Hematopoietic multipotent progenitor cell (in vitro differentiated cells): ENCODE measurements at places on chromosomes 5 and 9. TPM values are rescaled to one million over a fixed set of nuclear protein-coding genes. Genes with fewer than 3 reads are reported as not detected.

The KIF3A gene
- 1.1 TPM for total RNA-seq

The NDST1 gene
- total RNA-seq: 12.9 TPM

The CNTFR gene
- not detected for total RNA-seq

The ATP10B gene
- not detected for total RNA-seq

The LHFPL2 gene
- total RNA-seq: 19.7 TPM

The LNPEP gene
- total RNA-seq: 36.1 TPM

The ADRB2 gene
- 3.0 TPM for total RNA-seq

The MED10 gene
- 8.6 TPM for total RNA-seq

The PCDHGB2 gene
- total RNA-seq: 2.4 TPM

The IL4 gene
- not detected for total RNA-seq

The ORM2 gene
- not detected for total RNA-seq

The PCDHA12 gene
- total RNA-seq: under 0.01 TPM

The FOXE1 gene
- total RNA-seq: not detected

The MUSK gene
- not detected for total RNA-seq

The TRAF2 gene
- total RNA-seq: 20.5 TPM

The TSSK1B gene
- not detected for total RNA-seq

The FNIP1 gene
- 45.8 TPM for total RNA-seq

The ZNG1C gene
- total RNA-seq: 8.6 TPM

The SPRY4 gene
- 1.3 TPM for total RNA-seq

The PCDHGA11 gene
- total RNA-seq: 1.3 TPM

The FOXD4L3 gene
- total RNA-seq: under 0.01 TPM

The SPATA31E1 gene
- total RNA-seq: not detected

The CDC25C gene
- 0.81 TPM for total RNA-seq

The CER1 gene
- under 0.01 TPM for total RNA-seq

The SH3RF2 gene
- under 0.01 TPM for total RNA-seq

The TMEM232 gene
- total RNA-seq: 1.9 TPM

The SKP1 gene
- 40.7 TPM for total RNA-seq

The TOMM5 gene
- total RNA-seq: 49.0 TPM

The C5orf47 gene
- not detected for total RNA-seq

The GAS1 gene
- total RNA-seq: 0.27 TPM

The OTP gene
- under 0.01 TPM for total RNA-seq

The RLN2 gene
- total RNA-seq: 0.54 TPM

The RNF183 gene
- under 0.01 TPM for total RNA-seq

The CTSV gene
- total RNA-seq: under 0.01 TPM

The RETREG1 gene
- total RNA-seq: 6.2 TPM

The GAPT gene
- total RNA-seq: 24.5 TPM

The SLC9A3 gene
- 3.5 TPM for total RNA-seq

The NSMF gene
- total RNA-seq: 26.4 TPM
